AG04450 (cell line): ENCODE measurements at places on chromosomes 6 and 20.

GRCh38 chr6:121216928-121217327 is 117.4 kb downstream of the TBC1D32 start:
- DNase-seq = peak; percentile 1

DNA sequence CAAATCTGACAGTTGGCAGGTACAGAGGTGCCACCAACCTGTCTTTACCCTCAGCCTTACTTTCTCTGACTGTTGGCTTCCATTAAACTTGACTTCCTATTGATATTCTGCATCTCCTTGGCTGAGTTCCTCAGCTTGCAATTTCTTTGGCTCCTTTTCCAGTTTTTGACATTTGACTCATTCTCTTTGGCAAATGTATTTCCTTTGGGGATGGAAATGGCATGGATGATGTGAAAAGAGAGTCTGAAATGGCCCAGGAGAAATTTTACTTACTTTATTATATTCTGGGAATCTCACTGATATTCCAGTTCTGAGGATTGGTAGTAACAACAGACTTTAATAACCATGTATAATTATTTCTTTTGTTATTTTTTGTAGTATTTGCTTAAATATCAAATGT is 255.2 kb downstream of the CD109 start:
- DNase-seq = no peak

- DNase-seq = no peak
Observed at GRCh38 chr6:34288581-34288980, 39.8 kb upstream of the SMIM29 start.

- no peak for DNase-seq
Observed at GRCh38 chr6:131070061-131070460, 7.0 kb upstream of the EPB41L2 start.

GRCh38 chr6:128487055-128487454 is 33.3 kb downstream of the PTPRK start:
- DNase-seq = no peak

DNA sequence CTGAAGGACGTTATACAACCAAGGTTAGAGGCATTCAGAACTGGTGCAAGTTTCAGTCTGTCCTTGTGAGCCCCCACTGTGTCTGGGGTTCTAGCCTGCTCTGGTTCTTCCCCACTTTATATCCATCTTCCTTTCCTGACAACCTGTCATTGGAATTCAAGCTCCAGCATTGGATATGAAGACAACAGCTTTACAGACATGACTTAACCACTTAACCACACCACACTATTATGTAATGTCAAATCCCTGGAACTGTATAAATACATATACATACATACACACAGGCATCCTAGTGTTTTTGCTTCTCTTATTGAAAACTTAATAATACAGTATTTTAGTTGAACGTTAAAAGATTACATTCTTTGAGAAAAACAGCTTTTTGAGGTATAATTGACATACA is 217.9 kb upstream of the SGK1 start:
- DNase-seq = no peak

DNA sequence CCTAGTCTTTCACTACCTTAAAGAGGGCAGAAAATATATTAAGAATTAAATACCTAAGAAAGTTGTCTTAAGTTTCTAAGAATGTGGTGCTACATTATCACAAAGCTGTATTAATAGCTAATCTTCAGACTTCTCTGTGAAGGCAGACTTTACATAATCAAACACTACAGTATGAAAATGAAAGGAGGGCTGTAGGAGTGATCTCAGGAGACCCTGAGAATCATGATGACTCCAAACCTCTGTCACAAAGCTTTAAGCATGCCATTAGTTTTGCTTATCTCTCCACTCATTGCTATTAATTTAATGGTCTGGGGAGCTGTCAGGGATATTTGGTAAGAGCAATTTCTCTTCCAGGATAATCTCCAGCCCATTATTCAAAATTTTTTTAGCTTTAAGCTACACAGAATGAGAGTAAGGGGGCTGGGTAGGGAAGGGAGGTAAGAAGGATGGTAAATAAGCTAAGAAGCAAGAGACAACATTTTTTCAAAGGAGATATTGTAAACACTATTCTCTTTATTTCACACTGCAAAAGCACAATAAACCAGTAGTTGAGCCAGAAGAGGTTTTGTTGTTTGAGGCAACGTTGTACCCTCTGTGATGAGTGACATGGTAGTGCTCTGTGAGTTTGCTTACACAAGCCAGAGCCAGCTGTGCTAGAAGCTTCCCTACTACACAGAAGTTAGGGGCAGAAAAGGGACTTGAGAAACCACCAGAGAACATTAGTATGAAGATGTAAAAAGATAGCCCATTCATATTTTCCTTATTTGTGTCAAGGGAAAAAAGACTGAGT is 258.8 kb downstream of the GMDS start:
- DNase-seq = no peak

GRCh38 chr20:43824309-43825050 is 90.2 kb upstream of the TOX2 start:
- DNase-seq = no peak

- peak; percentile 46 for DNase-seq
Observed at GRCh38 chr6:72788188-72788587, 166.3 kb downstream of the KCNQ5 start.

- DNase-seq = no peak
Observed at GRCh38 chr6:116528133-116528532, 16.7 kb downstream of the CALHM5 start.
